ENCODE measurements at places on chromosomes 12 and 14.
A peak's percentile ranks its signal among the peaks of the same experiment; 100 is the strongest.

- no peak for DNase-seq
Measured at GRCh38 chr14:99412117-99413061, 68.3 kb downstream of the SETD3 start.

- DNase-seq: no peak
Measured at GRCh38 chr14:29603696-29604095, 324.0 kb downstream of the PRKD1 start.

DNA sequence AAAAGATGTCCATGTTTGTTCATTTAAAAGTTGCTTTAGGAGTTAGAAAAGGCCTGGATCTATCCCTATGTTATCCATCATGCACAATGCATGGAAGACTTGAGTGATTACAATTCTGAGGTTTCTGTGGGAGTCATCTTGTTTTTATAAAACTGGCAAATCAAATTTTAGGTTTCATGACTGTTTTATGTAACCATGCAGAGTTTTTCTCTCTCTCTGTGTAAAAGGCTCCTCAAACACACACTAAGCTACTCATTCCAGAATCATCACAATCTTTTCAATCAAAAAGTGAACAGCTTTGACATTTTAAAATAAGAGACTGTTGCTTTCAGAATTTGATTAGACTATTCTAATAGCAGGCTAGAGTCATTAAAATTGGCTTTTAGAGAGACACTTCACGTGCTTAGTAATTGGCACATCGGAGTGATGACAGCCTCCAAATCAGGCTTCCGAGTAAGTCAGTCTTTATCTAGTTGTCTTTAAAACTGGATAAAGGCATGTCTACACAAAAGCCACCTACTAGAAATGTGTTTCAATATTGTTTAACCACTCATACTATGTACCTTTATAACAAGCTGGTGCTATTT, 31.9 kb downstream of the PRICKLE1 start:
- DNase-seq: no peak

GRCh38 chr12:5441497-5442236, 9.8 kb downstream of the NTF3 start:
- DNase-seq: no peak

DNA sequence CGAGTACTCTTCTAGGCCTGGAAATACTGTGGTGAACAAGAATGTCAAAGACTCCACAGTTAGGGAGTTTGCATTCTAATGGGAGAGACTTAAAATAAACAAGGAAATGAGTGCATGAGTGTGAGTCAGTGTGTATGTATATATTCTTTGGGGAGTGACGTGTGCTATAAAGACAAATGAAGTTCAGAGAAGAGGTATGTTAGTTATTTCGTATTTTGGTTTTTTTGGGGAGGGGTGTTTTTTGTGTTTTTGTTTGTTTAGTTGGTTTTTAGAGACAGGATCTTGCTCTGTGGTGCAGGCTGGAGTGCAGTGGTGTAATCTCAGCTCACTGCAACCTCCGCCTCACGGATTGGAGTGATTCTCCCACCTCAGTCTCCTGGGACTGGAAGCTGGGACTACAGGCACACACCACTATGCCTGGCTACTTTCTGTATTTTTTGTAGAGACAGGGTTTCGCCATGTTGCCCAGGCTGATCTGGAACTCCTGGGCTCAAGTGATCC, 74.3 kb downstream of the SRGAP1 start:
- no peak for DNase-seq

DNA sequence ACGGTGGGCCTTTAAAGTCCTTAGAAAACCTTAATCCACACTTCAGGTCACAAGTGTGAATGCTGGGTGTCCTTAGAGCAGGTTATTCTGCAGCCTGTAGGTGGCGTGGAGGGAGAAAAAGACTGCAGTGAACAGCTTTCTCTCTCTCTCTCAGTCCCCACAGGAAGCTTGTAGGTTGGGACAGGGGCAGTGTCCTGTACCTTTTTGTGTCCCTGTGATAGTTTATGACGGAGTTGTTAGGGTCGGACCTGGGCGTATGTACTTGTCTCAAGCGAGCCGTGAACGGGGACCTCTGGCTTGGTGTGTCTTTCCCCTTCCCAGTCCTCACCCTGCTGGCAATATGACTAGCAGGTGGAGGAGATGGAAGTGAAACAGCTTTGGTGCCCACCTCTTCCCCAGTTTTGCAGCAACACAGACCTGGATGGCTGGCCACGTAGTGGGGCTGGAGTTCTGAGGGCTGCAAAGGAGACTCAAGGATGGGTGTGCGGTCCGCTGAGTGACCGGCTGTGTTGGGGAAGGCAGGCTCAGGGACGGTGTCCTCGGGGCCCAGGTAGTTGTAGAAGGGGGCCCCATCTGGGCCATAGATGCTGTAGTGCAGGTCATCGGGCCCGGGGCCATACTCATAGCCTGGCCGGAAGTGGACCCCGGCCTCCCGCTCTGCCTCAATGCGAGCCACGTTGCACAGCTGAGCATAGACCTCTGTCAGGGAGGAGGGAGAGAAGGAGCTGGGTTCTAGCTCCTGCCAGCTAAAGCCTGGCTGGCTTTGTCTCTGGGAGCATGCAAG, 8.9 kb downstream of the ISCA2 start:
- DNase-seq: no peak

DNA sequence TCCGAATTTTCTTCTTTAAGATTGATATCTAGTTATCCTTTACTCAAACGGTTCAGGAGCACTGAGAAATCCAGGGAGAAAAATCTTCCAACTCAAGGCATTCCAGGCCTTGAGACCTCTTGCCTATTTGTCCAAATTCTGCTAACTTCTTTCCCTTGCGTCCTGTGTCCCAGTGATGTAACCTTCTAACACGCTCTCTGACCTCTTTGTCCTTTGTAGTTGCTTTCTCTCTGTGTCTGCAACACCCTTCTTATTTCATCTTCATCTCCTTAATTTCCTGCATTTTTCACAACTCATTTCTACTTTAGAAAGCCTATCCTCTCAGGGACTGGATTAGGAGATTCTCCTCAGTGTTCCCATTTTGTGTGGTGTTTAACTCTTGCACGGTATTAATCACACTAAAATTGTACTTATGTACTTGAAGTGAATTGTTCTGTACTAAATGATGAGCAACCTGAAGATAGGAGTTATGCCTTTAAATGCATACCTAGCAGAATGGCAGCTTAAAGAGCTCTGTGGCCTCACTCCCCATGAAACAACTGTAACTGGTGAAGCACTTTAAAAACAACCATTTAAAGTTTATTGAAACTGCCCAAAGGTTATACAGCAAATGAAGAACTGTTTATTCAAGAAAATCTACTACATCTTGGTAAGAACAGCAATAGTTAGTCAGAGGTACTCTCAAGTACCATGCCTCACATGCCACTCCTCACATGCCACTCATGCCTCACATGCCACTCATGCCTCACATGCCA, 7.4 kb upstream of the SNAPC1 start:
- DNase-seq: no peak

DNA sequence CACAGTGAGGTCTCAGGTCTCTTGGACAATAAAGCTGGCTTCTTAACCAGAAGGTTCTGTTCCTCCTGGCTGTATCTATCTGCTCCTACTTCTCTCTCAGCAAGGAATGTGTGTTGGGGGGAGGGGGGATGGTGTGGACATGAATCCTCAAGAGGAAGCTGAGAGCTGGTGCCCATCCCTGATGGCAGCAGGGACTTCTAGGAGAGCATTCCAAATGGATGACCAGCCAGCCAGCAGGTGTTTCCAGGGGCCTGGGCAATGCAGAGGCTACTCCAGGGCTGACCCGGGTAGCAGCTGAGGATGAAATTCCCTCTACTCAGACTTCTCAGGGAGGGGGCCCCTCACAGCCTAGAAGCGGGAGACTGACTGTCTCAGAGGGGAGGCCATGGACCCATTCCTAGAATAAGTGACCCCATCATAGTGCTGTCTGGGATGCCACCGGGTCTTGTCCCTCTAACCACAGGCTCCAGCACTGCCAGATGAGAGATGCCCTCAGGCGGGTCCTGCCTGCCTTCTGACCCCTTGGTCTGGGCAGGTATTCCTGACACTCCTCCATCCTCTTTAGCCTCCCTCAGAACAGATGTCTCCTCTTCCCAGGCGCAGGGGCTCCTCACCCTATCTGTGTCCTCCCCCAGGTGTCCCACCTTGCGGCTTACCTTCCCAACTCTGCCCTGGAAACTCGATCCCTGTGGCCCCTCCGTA, 1.2 kb downstream of the RAB15 start:
- peak; percentile 14 for DNase-seq

GRCh38 chr14:105568859-105569766, 42.7 kb downstream of the TMEM121 start:
- DNase-seq: no peak

DNA sequence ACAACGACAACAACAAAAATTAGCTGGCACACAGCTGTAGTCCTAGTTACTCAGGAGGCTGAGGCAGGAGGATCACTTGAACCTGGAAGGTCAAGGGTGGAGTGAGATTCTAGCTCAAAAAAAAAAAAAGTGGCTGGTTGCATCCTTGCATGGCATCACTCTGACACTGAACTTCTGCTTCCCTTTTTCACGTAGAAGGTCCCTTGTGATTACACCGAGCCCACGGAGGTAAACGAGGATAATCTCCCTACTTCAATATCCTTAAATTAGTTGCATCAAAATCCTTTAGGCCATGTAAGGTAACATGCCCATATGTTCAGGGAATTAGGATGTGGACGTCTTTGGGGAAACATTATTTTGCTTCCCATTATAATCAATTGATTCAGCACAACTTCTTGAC, 4.0 kb upstream of the PPP4R4 start:
- no peak for DNase-seq

DNA sequence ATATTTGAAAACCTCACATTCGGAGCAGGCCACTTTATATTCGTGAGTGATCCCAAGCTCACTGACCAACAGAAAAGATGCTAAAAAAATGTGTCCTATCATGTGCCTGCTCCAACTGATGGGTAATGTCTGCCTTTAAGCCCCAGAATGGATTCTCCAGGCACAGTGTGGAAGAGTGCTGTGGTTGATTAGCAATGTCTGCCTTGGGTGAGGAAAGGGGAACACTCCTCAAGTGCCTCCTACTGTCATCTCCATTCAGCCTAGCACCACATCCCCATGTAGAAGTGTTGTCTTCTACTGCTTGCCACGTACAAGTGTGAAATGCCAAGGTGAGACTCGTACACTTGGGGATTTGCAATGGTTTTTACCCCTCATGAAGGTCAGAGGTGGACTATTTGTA, 199.3 kb downstream of the SLC41A2 start:
- no peak for DNase-seq

DNA sequence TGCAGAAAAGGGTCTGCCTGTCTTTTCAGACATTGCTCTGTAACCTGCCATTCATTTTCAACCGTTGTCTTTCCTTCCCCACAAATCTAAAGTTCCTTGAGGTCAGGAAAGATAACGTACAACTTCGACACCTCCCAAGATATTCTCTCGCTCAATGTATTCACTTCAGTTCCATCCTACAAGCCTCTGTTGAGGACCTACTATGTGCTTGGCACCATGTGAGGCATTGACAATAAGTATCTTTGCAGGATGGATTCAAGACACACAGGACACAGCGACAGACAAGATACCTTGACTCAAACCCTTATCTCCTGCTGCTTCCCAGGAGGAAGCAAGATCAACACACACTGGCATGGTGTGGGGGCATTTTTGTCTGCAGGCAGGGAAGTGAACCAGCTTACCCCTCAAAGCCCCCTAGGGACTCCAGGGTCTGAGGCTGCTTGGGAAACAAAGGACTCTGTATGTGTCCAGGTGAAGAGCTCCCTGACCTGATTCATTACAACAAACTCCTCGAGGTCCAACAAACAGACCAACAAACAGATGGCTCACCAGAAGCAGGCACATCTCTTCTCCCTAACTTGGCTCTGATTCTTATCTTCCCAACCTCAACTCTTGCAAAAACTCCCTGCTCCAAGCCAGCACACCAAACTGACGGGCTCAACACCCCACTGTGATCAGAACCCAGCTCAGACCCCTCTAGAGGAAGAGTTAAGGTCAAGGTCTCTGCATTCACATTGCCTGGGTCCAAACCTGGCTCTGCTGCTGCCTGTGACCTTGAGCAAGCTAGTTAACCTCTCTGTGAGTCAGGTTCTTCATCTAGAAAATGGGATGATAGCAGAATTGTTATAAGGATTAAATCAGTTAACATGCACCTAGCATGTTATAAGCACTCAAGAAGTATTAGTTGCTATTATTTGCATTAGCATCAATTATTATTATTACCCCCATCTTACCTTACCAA, 6.3 kb downstream of the NUAK1 start:
- DNase-seq: no peak

DNA sequence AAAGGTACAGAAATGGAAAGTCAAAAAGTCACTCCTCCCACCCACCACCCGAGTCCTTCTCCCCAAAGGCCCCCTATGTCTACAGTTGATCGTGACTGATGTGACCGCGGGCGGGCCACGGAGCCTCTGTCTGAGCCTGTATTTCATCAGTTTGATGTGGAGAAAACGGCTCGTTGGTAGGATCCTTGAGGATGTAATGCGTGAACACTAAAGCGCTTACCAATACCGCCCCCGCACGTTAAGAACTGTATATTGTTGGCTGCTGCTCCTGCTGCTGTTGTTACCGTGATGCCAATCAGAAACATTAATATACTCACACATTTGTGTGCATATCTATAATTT, 24.6 kb upstream of the UBC start:
- no peak for DNase-seq

DNA sequence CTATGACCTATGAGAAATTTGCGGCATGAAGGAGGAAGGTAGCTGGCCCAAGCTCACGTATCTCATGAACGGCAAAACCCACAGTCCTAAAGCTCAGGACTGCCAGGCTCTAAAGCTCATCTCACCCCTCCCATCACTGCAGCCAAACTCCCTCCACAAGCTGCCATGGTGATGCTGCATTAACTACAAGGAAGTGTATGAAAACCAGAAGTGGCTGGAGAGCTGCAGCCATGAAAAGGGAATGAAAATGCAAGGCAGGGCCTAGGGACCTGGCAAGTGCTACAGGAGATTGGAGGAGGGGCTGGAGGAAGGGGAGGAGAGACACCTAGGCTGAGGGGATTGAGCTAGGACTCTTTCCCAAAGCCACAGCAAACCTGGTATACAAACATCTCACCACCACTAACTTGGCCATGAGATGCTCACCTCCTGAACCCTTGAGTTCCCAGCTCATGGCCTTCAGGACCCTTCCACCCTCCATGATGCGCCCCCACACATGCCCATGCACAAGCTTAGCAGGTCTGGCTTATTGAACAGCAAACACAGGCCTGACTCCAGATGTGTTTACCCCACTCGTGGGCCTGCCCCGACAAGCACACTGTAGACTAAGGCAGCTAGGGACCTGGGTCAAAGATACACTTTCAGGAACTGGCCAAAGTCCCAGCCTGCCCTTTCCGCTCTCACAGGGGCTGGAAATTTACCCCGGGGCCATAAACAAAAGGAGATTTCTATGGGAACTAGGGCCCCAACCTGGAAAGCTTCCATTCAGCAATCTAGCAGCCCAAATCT, 42.0 kb downstream of the LTBP2 start:
- no peak for DNase-seq
